ENCODE measurements at places on chromosomes 2 and 18. TPM values are rescaled to one million over a fixed set of nuclear protein-coding genes. Genes with fewer than 3 reads are reported as not detected.

GCG gene
- not detected for total RNA-seq

ALKAL2 gene
- total RNA-seq, result not detected

MAB21L4 gene
- total RNA-seq, result not detected

LOXL3 gene
- 0.99 TPM for total RNA-seq

LPIN2 gene
- 60.6 TPM for total RNA-seq

SMAD2 gene
- total RNA-seq, result 138 TPM

NAT8 gene
- total RNA-seq, result not detected

LOXHD1 gene
- not detected for total RNA-seq

FIGN gene
- not detected for total RNA-seq

SCN3A gene
- total RNA-seq, result not detected

Measured in activated T-cell treated with anti-CD3 and anti-CD28 coated beads, Interleukin-2, amount 50 U/mL, for 4 hours (primary cell).